ENCODE measurements at places on chromosomes 4 and X.
A peak's percentile ranks its signal among the peaks of the same experiment; 100 is the strongest.

GRCh38 chrX:40205471-40205870 lies 107.7 kb upstream of the BCOR start:
- no peak for DNase-seq
- no peaks in the 10 kb centered on the region for H3K27me3 ChIP-seq
- no peaks in the 10 kb centered on the region for H3K36me3 ChIP-seq
- no peak overlapping the region for H3K27ac ChIP-seq
- H3K4me3 ChIP-seq: no peak overlapping the region

DNA sequence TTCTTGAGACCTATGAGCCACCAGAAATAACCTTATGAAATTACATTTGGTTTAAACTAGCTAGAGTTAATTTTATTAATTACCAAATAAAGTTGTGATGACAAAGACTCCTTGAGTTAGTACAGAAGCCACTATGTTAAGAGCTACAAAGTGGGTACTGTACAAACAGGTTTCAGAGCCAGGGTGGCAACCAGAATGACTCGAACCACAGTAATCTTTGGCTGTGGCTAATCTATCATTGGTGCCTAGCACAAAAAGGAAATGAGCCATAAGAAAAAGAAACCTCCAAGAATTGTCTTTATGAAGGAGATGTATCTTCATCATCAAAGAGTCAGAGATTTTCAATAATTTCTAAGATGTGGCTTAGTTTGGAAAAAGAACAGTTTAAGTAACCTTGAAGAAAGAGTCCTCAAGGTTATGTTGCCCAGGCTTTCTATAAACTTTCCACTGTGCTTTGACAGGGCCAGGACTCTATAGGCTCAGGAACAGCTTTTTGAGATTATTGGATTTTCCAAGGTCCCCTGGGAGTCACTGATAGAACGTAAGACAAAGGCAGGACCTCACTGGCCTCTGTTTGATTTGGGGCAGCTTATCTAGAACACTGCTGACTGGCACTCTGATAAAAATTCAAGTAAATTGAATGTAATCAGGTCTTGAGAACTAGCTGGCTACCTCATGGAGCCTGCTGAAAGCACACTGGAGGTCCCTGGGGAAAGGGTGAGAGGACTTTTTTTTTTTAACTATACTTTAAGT lies 777.7 kb downstream of the STIM2 start:
- H3K4me3 ChIP-seq: no peak overlapping the region
- no peaks in the 10 kb centered on the region for H3K36me3 ChIP-seq
- DNase-seq: no peak
- H3K27ac ChIP-seq: no peak overlapping the region
- H3K27me3 ChIP-seq: peaks cover 7% of the 10 kb centered on the region

GRCh38 chr4:26566133-26566532 lies 17.8 kb upstream of the TBC1D19 start:
- DNase-seq: no peak
- no peak overlapping the region for H3K4me3 ChIP-seq
- peak overlapping the region; percentile 2 for H3K27ac ChIP-seq
- no peaks in the 10 kb centered on the region for H3K36me3 ChIP-seq

DNA sequence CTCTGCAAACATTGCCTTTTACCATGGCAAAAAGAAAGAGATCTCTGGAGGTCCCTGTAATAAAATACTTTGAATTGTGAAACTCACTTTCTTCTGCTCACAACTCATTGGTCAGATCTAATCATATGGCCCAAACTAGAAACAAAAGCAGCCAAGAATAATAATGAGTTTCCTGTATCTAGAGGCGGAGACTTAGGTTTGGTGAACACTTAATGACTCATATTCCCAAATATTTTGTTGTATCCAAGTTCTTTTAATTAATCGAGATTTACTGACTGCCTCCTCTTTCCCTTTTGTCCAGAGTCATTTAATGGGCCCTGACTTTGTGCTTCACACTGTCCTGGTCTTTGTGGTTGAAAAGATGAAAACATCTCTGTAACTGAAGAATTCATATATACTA lies 190.6 kb downstream of the CCSER1 start:
- peak overlapping the region; percentile 25 for H3K27ac ChIP-seq
- peaks cover 1% of the 10 kb centered on the region for H3K27me3 ChIP-seq
- H3K36me3 ChIP-seq: peaks cover 2% of the 10 kb centered on the region

DNA sequence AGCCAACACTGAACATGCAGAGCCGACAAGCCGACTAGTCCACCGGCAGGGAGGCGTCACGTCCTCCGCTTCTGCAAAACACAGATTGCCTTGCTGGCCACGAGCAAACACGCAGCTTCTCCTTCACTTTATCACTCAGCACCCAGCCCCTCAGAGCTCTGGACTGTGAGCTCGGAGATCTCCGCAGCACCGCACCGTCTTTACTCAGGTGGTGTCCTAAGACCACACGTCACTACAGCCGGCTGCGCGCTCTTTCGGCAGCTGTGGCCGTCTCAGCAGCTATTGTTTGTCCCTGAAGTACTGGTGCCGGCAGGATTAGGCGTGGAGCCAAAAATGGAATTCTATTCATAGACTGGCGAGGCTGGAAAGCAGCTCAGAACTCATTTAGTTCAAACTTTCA lies 72.0 kb downstream of the FAT1 start:
- no peaks in the 10 kb centered on the region for H3K27me3 ChIP-seq
- H3K4me1 ChIP-seq: peaks cover 18% of the 10 kb centered on the region
- H3K36me3 ChIP-seq: peaks cover 17% of the 10 kb centered on the region
- peak overlapping the region; percentile 12 for H3K27ac ChIP-seq
- H3K4me3 ChIP-seq: peak overlapping the region; percentile 20

- peak; percentile 37 for DNase-seq
- H3K27me3 ChIP-seq: no peaks in the 10 kb centered on the region
- H3K36me3 ChIP-seq: peaks cover 14% of the 10 kb centered on the region
- peak overlapping the region; percentile 98 for H3K27ac ChIP-seq
These were observed 17.8 kb downstream of the TRIM2 start for GRCh38 chr4:153221783-153222706.

GRCh38 chrX:136691028-136691809 lies 43.3 kb downstream of the CD40LG start:
- H3K4me1 ChIP-seq: peaks cover 4% of the 10 kb centered on the region
- no peak overlapping the region for H3K27ac ChIP-seq
- H3K36me3 ChIP-seq: no peaks in the 10 kb centered on the region

- H3K27ac ChIP-seq: peak overlapping the region; percentile 11
- no peaks in the 10 kb centered on the region for H3K27me3 ChIP-seq
These were observed 54.5 kb upstream of the HPSE start for GRCh38 chr4:83389037-83389720.

DNA sequence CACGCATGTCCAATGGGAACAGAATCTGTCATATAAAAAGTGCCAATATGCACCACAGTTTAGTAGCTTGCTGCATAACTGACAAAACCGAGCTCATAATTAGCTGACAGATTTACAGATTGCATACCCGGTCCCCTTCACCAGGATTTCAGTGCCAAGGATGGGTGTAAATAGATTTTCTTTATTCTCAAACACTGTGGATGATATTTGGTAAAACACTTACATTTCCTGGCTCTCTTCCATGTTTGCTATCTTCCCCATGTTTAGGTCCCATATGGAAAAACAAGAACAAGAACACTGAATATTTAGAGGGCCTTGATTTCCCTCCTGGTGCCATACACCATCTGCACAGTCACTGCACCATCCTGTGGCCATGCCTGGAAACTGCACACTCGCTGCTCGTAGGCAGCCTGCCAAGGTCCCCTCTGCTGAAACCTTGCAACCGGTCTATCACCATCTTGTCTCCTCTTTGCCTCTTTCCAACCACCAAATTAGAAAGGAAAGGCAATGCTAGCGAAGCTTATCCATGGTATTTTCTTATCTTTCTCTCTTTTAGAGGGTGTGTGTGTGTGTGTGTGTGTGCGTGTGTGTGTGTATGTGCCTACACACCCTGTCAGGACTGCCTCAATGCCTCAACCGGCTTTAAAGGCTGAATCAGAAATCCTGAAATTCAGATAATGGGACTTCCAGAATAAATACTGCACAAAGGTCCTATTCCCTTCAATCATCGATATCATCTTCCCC lies 124.2 kb upstream of the MBNL3 start:
- peak; percentile 45 for DNase-seq
- H3K36me3 ChIP-seq: no peaks in the 10 kb centered on the region
- H3K27me3 ChIP-seq: no peaks in the 10 kb centered on the region
- peaks cover 39% of the 10 kb centered on the region for H3K4me1 ChIP-seq
- H3K27ac ChIP-seq: no peak overlapping the region

DNA sequence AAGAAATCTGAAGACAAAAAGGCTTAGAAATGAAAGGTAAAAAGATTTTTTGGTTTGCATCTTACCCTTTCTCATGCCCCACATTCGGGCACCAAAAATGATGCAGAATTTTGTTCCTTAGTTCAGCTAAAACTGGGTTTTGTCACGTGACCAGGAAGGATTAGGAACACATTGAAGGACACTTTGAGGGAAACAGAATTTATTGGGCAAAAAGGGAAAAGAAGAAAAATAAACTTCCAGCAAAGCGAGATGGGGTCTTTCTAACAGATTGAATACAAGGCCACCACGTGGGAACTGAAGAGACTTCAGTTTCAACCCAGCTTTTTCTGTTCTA lies 81.3 kb upstream of the SMARCA5 start:
- DNase-seq: no peak
- H3K4me3 ChIP-seq: no peak overlapping the region
- no peaks in the 10 kb centered on the region for H3K27me3 ChIP-seq
- no peak overlapping the region for H3K27ac ChIP-seq
- H3K4me1 ChIP-seq: no peaks in the 10 kb centered on the region

DNA sequence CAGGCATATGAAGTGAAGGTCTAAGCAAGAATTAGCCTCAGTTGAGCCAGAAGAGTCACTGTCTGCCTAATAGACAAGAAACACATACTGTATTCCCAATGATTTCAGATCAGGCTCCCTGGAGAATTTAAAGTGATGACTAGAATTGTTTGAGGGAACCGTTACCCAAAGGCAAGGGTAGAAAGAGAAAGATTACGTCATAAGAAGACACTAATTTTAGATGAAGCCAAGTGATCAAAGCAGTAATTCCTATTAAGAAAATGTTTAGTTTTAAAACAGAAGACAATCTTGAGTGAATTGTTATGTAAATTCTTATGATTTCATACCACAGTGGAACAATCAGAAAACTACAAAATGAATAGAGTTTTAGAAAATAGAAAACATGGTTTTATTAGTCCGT lies 194.5 kb upstream of the ARSJ start:
- H3K4me3 ChIP-seq: no peak overlapping the region
- H3K27me3 ChIP-seq: no peaks in the 10 kb centered on the region
- H3K36me3 ChIP-seq: no peaks in the 10 kb centered on the region
- H3K27ac ChIP-seq: no peak overlapping the region

GRCh38 chr4:86264241-86264640 lies 95.6 kb downstream of the MAPK10 start:
- no peak for DNase-seq
- H3K27me3 ChIP-seq: no peaks in the 10 kb centered on the region
- H3K36me3 ChIP-seq: no peaks in the 10 kb centered on the region
- H3K4me3 ChIP-seq: no peak overlapping the region

DNA sequence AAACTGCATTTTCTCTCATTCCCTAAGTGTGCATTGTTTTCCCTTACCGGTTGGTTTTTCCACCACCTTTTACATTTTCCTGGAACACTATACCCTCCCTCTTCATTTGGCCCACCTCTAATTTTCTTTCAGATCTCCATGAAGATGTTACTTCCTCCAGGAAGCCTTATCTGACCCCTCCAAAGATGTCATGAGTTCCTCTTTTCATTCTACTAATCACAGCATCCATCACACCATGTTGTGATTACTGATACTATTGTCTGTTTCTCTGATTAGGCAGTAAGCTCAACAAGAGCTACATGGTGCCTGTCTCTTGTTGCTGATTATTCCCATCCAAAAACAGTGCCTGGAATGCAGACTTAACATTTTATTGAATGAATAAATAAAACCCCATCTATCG lies 2.9 kb upstream of the AFP start:
- DNase-seq: no peak
- no peak overlapping the region for H3K4me3 ChIP-seq
- no peaks in the 10 kb centered on the region for H3K27me3 ChIP-seq
- H3K4me1 ChIP-seq: no peaks in the 10 kb centered on the region
- H3K36me3 ChIP-seq: no peaks in the 10 kb centered on the region

- no peaks in the 10 kb centered on the region for H3K36me3 ChIP-seq
- DNase-seq: no peak
- H3K27me3 ChIP-seq: no peaks in the 10 kb centered on the region
These were observed 61.8 kb downstream of the CPE start for GRCh38 chr4:165440415-165441158.

DNA sequence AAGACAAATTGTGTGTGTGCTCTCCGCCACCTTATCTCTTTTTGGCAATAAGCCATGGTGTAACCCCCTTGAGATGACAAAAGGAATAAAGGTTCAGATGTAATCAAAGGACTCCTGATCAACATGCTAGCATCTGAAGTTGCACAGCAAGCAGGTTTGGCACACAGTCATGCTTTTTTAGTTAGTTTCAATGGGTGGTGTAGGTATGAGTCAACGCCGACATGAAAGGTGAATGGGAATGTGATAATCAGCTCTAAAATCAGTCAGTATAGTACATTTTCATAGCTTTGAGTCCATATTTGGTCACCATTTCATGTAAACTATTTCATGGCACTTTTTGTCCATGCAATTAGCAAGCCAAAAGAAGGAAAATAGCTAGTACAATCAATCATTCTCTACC lies 50.4 kb upstream of the ETNPPL start:
- H3K27me3 ChIP-seq: no peaks in the 10 kb centered on the region
- H3K4me1 ChIP-seq: peaks cover 4% of the 10 kb centered on the region
- no peak overlapping the region for H3K4me3 ChIP-seq

GRCh38 chrX:17635231-17635630 lies 102.1 kb upstream of the SCML1 start:
- no peaks in the 10 kb centered on the region for H3K36me3 ChIP-seq
- peak overlapping the region; percentile 14 for H3K27ac ChIP-seq
- H3K4me3 ChIP-seq: peak overlapping the region; percentile 52
- peaks cover 44% of the 10 kb centered on the region for H3K4me1 ChIP-seq
- no peaks in the 10 kb centered on the region for H3K27me3 ChIP-seq
- DNase-seq: no peak

DNA sequence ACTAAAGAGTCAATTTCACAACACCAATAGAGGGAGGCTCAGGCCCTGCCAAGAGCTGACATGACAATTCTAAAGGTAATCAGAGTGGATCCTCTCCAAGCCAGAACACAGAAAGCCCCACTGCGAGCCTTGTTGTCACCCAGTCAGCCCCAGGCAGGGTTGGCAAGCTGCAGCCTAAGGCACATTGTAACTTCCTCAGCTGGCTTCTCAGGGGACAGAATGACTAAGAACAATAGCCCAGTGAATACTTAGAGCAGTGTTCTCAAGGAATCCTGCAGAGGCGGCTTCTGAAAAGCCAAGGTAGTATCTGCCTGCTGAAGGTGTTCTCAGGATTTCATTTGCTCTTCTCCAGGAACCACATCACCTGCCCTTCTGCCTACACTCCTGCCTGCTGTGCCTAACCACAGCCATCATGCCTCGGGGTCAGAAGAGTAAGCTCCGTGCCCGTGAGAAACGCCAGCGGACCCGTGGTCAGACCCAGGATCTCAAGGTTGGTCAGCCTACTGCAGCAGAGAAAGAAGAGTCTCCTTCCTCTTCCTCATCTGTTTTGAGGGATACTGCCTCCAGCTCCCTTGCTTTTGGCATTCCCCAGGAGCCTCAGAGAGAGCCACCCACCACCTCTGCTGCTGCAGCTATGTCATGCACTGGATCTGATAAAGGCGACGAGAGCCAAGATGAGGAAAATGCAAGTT lies at the start of gene MAGEB4:
MAGEB4 (plus strand) TSS at position 277 of the 692 bp plus-strand sequence; CDS start at position 413, 136 bp downstream.
- H3K27ac ChIP-seq: no peak within 1 kb of the TSS
- DNase-seq: no peak
- peaks cover 8% of the 10 kb centered on the region for H3K4me1 ChIP-seq
- no peaks in the 10 kb centered on the region for H3K36me3 ChIP-seq
- no peaks in the 10 kb centered on the region for H3K27me3 ChIP-seq
- no peak within 1 kb of the TSS for H3K4me3 ChIP-seq

All from mesothelial cell of epicardium (in vitro differentiated cells).